ENCODE measurements at places on chromosomes 5 and 9. TPM values are rescaled to one million over a fixed set of nuclear protein-coding genes. Genes with fewer than 3 reads are reported as not detected.

Gene KCNMB1
- 0.16 TPM for total RNA-seq

Gene NRARP
- total RNA-seq, result 3.5 TPM

Gene SLIT3
- total RNA-seq, result 30.7 TPM

Gene IL17B
- 5.6 TPM for total RNA-seq

Gene SLC36A2
- not detected for total RNA-seq

Gene FOXI1
- total RNA-seq, result 1.3 TPM

Gene LCN12
- total RNA-seq, result 5.6 TPM

Gene NR2F1
- 63.6 TPM for total RNA-seq

Gene IRX1
- total RNA-seq, result 49.2 TPM

Gene PDE8B
- 4.9 TPM for total RNA-seq

Gene ABO
- 1.1 TPM for total RNA-seq

Gene KIAA1191
- 82.2 TPM for total RNA-seq

DNA sequence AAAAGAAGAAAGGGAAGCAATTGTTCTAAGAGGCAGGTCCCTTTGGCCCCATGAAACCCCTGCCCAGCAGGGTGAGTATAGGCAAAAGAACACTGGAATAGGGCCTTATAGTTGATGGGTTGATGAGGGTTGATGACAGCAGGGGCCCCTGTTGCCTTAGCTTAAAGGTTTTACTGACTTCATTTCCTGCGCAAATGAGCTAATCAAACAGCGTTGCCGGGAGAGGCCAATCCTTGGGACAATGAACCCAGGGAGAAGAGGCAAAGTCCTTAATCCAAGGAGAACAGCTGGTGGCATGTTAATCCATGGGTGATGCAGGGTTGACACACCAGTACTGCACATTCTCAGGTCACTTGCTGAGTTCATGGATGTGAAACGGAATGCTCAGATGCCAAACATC, 22.0 kb upstream of the EPB41L4B start:
- no peak for DNase-seq

GRCh38 chr9:94971378-94972131, 245.1 kb downstream of the AOPEP start:
- DNase-seq, result no peak

DNA sequence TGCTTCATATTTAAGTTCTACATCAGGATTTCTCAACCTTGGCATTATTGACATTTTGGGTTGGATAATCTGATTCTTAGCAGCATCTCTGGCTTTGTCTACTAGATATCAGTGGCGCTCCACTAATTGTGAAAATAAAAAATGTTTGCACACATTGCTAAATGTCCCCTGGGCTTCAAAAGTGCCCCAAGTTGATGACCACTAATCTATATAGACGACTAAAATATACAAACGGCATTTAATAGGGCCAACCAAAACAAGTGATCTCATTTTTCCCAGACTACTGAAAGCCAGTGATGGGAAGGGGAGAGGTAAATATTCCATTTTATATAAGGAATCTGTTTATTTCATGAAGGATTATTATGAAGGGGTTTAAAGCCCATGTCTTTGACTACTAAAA, 118.6 kb downstream of the HOMER1 start:
- no peak for DNase-seq

- DNase-seq, result no peak
These were observed 17.0 kb upstream of the IPPK start for GRCh38 chr9:92686954-92687353.

DNA sequence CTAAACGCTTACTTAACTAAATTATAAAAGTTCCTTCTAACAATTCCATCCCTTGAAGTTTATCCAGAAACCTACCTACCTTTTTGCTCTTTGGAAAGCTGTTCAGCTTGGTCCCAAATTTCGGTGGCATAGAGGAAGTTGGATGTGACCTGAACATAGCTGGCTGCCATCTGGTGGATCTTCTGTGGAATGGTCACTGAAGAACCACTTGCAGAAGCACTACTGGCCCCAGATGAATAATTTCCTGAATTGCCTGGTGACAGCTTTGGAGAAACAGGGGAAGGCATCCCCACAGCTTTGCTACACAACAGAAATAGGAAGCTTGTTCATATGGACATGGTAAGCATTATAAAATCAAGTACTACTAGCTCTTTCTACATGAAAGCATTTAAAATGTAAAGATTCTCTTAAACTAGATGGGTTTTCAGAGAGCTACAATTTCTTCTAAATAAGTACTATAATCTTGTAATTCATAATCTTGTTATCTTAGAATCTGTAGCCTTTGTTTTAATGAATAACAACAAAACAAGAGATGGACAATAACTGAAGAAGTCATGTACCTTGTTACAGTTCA, 9.9 kb downstream of the LEAP2 start:
- DNase-seq, result peak; percentile 39

GRCh38 chr5:85479849-85480248, 1095.2 kb upstream of the EDIL3 start:
- no peak for DNase-seq

DNA sequence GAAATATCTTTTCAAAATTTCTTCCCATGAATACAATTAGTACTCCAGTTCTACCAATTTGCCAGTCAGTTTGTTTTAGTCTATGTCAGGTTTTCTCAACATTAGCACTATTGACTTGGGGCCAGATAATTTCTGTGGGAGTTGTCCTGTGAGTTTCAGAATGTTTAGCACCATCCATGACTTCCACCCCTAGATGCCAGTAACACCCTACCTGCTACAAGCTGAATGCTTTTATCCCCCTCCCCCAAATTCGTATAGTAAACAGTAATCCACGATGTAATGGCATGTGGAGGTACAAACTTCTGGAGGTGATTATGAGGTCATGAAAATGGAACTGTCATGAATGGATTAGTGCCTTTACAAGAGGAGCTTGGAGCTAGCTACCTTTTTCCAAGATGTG, 420.0 kb downstream of the CDH18 start:
- DNase-seq, result no peak

DNA sequence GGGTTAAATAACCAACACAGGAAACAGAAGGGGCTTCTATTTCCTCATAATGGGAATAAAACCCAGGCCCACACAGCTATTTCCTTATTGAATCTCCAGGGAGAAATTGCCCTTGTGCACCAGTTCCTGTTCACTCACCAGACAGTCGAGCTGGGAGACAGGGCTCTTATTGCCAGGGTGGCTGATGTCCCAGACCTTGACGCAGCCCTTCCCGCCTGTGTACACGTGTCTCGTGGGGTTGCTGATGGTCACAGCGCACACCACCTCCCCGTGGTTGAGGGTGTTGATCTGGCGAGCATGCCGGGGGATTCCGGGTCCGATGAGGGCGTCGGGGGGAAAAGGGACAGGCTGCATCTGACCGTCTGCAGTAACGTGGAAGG, 96.5 kb downstream of the TLE1 start:
- no peak for DNase-seq

GRCh38 chr9:16670791-16671190, 199.7 kb downstream of the BNC2 start:
- no peak for DNase-seq

DNA sequence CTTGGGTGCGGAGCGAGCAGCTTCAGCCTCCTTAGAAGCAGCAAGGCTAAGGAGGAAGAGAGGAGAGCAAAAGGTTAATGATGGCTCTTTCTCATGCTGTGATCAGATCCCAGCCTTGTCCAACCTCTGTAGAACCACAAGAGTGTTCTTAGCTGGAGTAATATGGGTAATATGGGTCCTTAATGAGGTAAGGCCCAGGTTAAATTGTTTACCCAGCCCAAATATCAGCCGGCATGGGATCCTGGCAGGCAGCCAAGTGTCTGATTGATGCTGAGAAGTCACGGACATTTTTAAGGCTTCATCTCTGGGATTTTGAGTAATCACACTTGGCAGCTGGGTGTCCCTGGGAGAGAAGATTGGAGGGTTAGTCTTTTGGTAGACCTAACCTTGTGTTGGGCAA, 32.3 kb downstream of the GLRA1 start:
- no peak for DNase-seq

- no peak for DNase-seq
These were observed 31.9 kb downstream of the NIPSNAP3B start for GRCh38 chr9:104795857-104796256.

- DNase-seq, result peak; percentile 25
These were observed 75.7 kb downstream of the AMBP start for GRCh38 chr9:114002271-114002985.

All from breast epithelium (tissue), 4 donors.